HCEC 1CT (cell line): ENCODE measurements at places on chromosomes 6 and 20.

GRCh38 chr6:14965424-14966075 lies 280.3 kb upstream of the JARID2 start:
- DNase-seq, result no peak

- DNase-seq, result no peak
Measured at GRCh38 chr6:128694303-128695009, 174.1 kb upstream of the PTPRK start.

DNA sequence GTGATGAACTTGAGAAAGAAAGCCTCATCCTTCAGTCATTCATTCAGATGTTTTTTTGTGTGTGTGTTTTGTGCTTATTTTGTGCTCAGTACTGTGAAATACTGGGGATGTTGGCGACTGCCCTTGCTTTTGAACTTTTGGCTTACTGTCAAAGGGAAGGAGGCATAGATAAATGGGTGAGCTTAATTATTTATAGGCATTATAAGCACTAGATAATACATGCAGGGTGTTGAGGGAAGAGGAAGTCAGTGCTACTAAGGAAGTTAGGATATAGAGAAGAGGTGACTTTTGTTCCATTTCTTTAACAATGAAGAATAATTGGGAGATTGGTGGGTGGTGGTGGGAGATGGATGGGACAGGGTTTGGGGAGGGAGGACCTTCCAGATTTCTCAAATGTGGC lies 23.6 kb downstream of the XRN2 start:
- no peak for DNase-seq

- peak; percentile 16 for DNase-seq
Measured at GRCh38 chr6:28988536-28989311, 16.4 kb downstream of the ZNF311 start.

DNA sequence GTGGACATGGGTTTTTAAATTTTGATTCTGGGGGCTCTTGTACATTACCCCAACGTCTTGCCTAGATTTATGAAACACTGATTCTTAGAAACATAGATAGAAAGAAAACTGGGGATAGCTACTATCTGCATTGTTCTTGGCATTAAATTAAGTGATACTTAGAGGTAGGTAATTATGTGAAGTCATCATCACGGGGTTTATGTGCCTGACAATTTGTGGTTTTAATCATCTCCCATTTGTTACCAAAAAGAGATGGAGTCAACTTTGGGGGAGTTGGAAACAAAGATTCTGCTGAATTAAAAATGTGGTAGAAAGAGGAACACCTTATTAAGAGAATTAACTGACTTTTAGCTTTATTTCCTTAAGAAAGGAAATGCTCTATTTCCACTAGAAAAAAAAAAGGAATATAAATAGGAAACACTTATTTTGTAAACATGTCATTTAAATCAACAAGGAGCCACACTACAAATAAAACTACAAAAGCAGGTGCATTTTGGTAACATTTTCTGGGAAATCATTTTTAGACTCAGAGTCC lies 5.6 kb downstream of the TNFAIP3 start:
- no peak for DNase-seq

DNA sequence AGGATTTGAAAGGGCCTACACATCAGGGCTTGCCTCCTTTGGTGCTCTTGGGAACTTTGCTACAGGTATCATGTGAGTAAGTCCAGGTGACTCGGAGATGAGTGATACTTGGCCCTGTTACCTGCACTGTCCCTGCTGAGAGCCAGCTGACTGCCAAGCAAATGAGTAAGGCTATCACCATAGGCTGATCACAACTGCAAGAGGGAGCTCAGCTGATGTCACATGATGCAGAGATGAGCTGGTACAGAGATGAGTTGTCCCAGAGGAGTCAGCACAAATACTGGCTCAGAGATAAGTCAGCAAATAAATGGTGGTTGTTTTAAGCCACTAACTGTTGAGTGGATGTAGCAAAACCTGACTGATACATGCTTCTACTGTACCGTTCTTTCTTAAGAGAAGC lies 41.4 kb downstream of the LAMP5 start:
- DNase-seq, result peak; percentile 52

DNA sequence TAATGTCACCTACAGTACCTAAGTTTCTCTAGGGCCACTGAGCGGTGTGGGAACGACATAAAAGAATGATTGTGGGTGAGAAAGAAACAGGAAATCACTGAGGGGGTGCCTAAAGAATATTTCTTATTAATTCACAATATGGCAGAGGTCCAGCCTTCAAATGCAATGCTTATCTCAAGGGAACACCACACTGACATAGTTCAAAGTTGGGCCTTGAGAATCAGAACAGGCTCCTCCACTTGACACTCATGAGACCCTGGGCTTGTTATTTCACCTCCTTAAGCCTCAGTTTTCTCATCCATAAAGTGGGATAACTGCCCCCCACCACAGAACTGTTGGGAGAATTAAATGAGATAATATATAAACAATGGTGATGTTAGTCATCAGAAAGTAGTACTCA lies 40.4 kb upstream of the ARHGAP18 start:
- no peak for DNase-seq

GRCh38 chr6:44010411-44011349 lies 116.6 kb downstream of the MRPL14 start:
- peak; percentile 98 for DNase-seq

DNA sequence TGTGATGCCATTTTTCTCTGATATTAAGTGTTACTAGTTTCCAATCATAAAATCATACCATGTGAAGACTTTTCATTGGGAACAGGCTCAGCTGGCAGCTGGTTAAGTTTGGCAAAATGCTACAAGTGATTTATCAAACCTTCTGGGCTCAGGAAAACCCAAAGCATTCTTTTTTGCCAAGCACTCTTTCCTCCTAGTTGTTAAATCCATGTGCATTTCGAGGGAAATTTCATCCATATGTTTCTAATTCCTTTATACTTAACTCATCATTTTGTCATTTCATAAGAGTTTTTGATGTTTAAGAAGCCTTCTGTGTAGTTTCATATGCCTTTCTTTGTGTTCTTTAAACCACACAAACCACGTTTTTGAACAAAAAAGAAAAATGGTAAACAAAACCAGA lies 217.6 kb upstream of the PDE10A start:
- no peak for DNase-seq

DNA sequence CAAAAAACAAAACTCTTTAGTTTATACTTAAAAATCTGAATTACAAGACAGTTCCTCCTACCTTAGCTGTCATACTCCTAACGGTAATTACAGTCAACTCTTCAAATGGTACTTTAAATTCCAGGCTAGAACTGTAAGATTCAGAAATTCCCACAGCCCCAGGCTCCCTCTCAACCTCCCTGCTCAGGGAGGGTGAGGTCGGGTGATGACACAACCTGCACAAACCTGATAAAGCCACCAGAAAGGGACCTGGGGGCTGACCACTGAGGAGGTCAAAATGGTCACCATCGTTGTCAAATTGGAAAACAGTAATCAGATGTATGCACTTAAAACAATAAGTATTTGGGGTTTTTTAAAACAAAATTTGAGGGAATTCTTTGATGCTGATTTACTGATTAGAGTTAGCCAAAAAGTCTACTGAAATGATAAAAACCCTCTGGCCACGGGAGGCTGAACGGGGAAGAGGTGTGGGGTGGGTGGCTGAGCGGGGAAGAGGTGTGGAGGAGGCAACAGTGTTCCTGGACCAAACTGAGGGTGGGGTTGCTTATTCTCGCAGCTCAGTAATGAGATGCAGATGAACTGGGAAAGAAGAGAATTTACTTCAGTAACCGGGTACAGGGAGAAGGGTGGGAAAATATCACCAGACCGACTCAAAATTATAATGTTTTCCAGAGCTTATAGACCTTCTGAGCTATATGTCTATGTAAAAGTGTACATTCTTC lies 52.4 kb downstream of the SLC22A1 start:
- DNase-seq, result no peak

DNA sequence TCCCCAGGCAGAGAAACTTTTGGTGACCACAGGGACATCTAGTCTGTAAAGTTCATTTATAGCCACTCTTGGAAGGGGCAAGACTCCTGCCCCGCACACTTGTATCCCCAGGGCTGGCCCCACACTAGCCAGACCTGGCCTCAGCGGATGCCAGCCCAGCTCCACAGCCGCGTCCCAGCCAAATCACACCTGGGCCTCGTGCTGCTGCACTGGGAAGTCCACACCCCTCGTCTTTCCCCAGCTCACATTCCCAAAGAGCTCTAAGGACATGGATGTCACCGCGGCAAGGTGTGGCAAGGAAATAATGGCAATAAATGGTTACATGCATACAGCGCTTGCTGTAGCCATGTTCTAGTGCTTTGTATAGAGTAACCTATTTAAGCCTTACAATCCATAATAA lies 8.6 kb downstream of the IP6K3 start:
- DNase-seq, result no peak

DNA sequence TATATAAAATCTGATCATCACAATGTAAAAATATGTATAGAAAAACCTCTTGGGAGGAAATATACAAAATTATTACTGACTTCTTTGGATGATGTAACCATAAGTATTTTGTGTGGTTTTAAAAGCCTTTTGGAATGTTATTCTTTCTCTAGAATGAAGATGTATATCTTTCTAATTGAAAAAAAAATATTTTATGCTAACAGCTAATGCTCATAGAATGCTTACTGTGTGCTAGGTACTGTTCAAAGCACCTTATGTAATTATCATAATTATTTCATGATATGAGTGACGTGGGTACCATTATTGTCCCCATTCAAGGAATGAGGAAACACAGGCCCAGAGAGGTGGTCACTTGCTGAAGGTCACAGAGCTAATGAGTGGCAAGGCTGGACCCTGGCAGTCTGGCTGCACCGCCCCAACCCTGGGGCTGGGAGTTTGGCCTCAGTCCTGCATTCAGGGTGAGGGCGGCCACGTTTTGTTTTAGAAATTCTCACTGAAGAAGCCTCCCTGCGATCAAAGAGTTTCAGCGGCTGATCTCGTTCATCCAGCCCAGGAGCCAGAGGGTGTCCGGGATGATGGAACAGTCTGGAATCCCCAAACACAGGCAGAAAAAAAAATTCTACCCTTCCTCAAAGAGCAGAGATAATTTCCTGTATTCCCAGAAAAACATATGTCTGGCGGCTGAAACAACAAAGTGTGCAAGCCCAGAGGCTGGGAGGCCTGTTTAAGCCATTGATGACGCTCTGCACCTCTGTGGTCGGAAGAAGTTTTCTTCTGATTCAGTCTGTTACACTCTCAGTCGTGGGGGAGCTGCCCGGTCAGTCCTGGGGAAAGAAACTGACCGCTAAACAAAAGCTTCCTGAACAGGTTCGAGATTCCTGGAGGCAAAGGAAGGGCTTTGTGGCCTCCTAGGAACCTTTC lies 37.3 kb downstream of the TFEB start:
- DNase-seq, result peak; percentile 8

DNA sequence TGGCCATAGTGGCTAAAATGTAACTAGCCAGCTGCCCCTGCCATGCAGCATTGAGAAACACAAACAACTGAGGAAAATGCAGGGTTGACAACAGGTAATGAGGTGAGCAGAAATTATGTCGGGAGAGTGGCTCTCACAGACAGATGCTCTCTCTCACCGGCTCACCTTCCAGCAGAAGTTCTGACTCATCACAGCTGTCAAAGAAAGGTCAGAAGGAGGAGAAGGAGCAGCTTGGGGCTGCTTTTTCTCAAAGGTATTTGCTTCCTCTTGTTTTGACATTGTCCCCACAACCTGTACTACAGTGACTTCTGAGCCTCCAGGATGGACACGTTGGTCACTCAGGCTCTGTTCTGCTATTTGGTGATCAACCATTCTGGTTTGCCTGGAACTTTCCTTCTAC lies 190.5 kb upstream of the HEY2 start:
- no peak for DNase-seq

DNA sequence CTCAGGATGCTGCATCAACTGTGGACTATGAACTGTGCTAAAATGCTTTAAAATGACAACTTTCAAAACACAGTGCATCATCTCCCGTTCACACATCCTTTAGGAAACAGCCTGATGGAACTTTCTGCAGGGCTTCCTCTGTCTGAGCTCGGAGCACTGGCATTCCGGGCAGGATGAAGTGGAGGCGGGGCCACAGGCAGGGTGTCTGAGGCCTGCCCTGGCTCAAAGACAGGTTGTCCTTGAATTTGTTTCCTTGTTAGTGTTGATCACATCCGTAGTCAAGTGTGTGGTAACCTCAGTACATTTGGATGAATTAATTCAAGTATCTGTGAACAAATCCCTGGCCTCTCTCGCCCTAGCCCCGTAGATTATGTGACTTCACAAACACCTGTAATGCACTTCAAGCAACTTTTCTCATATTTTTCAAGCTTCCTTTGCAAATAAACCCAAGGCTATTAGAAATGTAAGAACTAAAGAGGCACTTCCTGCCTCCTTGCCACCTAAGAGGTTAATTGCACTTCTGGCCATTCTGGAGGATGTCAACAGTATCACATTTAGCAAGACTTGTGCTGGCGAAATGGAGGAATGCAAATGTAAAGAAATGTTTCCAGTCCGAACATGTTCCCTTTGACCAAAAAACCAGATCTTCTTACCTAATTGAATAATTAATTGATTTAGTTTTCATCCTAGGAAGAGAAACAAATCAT lies 3.1 kb downstream of the CD93 start:
- DNase-seq, result no peak

DNA sequence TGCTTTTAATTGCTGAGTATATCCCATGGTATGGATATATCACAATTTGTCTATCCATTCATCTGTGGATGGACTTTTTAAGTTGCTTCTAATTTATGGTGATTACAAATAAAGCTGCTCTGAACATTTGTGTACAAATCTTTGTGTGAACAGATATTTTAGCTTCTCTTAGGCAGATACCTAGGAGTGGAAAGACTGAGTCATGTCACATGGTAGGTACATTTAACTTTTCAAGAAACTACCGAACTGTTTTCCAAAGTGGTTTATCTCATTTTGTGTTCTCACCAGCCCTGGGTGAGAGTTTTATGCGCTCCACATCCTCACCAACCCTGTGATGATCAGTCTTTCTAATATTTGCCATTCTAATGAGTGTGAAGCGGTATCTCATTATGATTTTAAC lies 31.0 kb upstream of the ZNFX1 start:
- DNase-seq, result no peak

- DNase-seq, result no peak
Measured at GRCh38 chr6:131281471-131282270, 146.4 kb downstream of the AKAP7 start.

GRCh38 chr6:26165261-26165790 lies 78.1 kb downstream of the HFE start:
- no peak for DNase-seq

DNA sequence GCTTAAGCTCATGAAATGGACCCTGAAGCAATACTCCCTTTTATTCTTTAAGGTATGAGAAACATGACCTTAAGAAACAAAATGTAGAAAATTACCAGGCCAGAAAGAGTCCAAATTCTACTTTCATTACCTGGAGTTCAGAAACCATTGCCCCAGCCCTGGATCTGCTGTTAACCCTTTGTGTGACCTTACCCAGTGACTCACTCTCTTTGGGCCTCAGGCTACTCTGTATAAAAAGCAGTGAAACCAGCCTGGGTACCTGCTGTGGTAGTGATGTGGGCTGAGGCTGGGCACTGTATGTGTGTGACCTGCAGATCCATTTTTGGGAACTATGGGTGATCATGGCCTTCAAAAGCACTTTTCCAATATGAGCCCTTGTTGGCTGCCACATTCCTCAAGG lies 47.2 kb downstream of the SLC9A8 start:
- DNase-seq, result no peak

DNA sequence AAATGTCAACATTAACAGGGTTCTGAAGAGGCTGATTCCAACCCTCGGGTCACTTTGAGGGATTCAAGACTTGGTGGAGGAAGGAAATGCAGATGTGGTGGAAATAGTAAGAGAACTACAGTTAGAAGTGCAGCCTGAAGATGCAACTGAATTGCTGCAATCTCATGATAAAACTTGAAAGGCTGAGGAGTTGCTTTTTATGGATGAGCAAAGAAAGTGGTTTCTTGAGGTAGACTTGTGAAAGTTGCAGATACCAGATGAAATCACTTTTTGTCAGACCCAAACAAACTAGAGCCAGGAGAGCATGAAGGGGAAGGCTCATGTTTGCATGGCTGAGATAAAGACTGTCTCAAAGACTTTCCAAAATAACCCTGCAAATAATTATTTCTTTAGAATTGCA lies 16.2 kb downstream of the ANKRD6 start:
- DNase-seq, result no peak
